ENCODE measurements at places on chromosomes 13 and 19.

DNA sequence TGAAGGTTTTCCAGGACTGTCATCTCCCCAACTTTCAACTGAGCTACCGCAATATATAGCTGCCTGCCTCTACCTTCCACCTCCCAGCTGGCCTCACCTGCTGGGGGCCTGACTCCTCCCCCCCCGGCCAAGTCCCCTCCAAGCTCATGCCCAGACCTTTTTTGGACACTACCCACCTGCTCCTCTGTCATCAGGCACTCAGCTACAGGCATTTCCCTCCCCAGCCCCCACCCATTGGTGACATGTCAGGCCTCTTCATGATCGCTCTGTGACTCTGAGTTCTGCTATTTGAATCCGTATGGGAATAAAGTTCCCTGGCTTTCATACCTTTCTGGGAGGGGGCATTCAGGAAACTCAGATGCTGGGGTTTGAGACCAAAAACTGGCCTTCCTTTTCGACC is 1.8 kb downstream of the PRKACA start:
- DNase-seq, result no peak

GRCh38 chr13:39415008-39415802 is 187.8 kb downstream of the LHFPL6 start:
- peak; percentile 52 for DNase-seq

GRCh38 chr19:12748489-12748888 is 3.1 kb upstream of the BEST2 start:
- DNase-seq, result no peak

GRCh38 chr19:47839913-47840312 is 18.2 kb downstream of the CRX start:
- no peak for DNase-seq

- DNase-seq, result no peak
These were observed 24.6 kb downstream of the ARHGAP35 start for GRCh38 chr19:46885411-46885810.

DNA sequence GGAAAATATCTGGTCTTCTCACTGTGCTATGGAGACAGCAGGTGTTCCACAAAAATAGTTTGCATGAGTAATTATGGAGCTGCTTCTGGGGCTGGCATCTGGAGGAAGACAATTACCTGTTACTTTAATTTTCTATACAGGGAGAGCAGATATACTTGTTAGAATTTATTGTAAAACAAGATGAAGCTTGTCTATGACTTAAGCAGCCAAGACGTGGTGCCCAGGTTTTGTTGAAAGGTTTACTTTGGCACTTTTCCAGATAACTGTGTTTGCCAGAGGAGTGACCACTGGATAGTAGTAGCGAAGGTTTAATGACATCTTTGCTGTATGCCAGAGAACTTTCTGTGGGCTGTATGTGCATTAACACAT is 134.5 kb upstream of the KL start:
- no peak for DNase-seq

GRCh38 chr13:46087481-46087880 is 17.4 kb downstream of the CPB2 start:
- no peak for DNase-seq

DNA sequence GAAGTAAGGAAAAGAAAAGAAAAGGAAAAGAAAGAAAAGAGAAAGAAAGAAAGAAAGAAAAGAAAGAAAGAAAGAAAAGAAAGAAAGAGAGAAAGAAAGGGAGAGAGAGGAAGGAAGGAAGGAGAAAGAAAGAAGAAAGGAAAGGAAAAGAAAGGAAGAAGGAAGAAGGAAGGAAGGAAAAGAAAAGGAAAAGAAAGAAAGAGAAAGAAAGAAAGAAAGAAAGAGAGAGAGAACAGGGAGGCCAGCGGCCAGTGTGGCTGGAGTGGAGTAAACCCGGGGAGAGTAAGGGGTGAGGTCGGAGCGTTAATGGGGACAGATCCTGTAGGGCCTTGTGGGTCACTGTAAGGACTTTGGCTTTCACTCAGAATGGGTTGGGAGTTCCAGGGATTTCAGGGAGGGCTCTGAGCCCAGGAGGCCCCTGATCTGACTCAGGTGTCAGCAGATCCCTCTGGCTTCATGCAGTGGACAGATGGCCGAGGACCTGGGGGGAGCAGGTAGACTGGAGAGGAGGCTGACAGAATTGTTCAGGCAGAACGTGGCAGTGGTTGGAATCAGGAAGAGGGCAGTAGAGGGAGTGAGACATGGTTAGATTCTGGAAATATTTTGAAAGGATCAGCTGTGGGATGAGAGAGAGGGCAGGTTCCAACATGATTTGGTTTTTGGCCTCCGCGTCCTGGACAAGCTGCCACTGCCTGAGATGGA is 19.8 kb upstream of the FXYD3 start:
- DNase-seq, result no peak

DNA sequence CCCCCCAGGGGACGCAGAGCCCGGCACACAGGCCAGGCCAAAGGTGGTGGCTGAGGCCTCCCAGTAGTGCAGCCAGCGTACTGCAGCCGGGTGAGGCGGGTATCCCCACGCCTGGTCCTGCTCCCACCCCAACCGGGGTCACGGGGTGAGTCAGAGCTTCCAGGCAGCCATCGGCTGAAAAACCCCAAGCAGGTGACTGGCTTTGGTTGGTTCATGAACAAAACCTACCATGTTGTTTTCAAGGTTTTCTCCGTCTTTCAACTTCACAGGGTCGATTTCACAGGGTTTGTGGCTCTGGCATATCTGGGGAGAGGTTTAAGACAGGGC is 42.1 kb upstream of the C13orf46 start:
- no peak for DNase-seq

GRCh38 chr13:61084988-61085387 is 330.7 kb downstream of the PCDH20 start:
- DNase-seq, result peak; percentile 61

GRCh38 chr19:50696094-50696483 is 23.5 kb downstream of the SHANK1 start:
- no peak for DNase-seq

DNA sequence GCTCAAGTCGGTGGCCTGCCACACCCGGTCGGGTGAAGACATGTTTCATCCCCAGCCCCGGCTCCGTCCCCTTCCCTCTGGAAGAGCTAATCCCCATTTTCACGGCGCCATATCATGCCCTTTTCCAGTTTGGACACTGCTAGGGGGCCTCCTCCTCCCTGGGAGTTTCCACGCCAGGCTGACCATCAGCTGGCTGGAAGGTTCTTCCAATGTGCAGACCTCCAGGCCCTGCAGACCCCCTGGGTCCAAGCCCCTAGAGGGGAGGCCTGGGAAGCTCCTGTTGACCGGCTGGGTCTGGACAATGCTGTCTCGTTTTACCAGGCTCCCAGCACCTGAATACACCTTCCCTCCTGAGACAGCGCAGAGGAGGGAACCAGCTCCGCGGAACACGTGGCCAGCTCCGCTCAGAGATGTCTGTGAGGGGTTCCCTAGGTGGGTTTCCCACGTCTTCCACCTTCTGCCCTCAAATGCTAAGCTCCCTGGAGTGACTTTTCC is 44.7 kb upstream of the RANBP3 start:
- DNase-seq, result no peak

DNA sequence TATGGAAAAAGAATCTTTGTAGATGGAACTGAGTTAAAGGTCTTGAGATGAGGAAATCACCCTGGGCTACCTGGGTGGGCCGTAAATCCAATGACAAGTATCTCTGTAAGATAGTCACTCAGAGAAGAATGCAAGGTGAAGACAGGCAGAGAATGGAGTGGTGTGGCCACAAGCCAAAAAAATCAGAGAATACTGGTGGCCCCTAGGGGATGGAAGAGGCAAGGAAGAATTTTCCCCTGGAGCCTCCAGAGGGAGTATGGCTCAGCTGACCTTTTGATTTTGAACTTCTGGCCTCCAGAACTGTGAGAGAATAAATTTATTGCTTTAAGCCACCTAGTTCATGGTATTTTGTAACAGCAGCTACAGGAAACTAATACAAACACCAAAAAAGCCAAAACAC is 32.7 kb upstream of the CSNK1A1L start:
- DNase-seq, result peak; percentile 92

- no peak for DNase-seq
These were observed 386 bp downstream of the GIPR start for GRCh38 chr19:45668342-45668871.

DNA sequence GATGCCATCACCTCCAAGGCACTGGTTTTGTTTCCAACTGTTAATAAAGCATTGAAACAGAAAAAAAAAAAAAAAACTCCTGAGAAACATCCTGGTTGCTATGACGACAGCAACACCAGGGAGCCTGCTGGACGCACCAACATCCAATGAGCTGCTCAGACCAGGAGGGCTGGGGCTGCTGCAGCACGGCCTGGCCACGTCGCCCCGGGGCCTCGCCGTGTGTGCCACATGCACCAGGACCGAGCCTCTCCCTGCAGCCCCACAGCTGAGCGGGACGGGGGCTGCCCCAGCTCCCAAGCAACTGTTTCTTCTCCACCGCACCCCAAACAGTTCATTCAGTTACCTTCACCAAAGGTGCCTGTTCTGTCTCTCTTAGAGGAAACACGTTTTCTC is 54.5 kb downstream of the RASA3 start:
- peak; percentile 70 for DNase-seq

- peak; percentile 91 for DNase-seq
These were observed 136.3 kb upstream of the SERP2 start for GRCh38 chr13:44237276-44237767.

DNA sequence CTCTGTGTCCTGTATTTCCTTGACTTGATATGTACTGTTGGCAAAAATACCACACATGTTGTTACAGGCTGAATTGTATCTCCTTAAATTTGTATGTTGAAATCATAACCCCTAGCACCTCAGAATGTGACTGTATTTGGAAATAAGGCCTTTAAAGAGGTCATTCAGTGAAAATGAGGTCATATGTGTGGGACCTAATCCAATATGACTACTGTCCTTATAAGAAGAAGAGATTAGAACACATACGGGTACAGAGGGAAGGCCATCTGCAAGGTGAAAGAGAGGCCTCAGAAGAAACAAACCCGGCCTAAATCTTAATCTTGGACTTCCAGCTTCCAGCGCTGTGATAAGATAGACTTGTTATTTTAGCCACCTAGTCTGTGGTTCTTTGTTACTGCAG is 202.5 kb downstream of the NUFIP1 start:
- DNase-seq, result no peak

DNA sequence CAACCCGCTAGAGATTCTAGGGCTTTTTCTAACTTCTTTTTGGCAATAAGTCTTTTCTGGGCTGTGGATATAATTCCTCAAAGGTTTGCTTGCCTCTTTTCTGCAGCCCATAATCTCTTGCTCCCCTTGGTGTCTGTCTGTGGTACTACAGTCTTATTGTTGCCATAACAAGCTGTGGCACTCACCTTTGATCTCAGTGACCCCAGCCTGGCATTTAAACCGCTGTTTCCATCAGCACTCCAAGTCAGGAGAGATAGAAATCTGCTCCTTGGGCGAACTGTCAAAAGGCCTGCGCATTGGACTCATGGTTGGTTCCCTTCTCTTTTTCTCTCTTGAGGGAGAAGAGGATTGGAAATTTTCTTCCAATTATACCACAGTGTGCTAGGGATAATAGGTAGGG is 14.5 kb upstream of the MPHOSPH8 start:
- DNase-seq, result no peak

GRCh38 chr13:24035411-24035810 is 125.1 kb upstream of the SPATA13 start:
- no peak for DNase-seq

DNA sequence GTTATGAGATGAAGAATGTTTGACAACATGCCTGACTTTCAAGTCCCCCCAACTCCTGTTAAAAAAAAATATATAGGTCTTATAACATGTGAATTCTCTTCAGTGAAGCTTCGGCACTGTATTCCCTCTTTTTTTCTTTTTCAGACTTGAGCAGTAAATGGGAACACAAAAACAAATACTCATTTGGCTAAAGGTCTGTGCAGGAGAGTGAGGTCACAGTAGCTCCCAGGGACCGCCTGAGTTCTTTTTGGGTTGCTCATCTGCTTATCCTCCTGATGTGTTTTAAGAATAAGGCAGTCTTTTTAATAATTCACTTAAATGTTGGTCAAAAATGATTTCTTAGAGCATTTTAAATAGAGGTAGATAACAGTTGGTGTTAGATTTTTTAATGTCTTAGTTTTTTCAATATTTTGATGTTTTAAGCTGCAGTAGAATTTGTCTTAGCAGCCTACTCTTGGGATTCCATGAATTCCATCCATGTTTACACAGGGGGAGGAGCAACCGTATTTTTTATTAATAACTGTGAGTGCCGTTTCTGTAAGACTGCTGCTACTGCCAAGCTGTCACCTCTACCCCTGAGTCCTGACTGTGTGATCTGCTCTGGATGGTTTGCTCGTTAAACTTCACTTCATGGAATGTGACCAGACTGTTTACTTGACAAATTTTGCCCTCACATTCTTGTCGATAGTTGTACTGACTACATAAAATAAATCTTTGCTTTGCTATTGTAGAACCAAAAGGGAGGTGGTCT is 14.9 kb downstream of the HNRNPM start:
- peak; percentile 76 for DNase-seq

DNA sequence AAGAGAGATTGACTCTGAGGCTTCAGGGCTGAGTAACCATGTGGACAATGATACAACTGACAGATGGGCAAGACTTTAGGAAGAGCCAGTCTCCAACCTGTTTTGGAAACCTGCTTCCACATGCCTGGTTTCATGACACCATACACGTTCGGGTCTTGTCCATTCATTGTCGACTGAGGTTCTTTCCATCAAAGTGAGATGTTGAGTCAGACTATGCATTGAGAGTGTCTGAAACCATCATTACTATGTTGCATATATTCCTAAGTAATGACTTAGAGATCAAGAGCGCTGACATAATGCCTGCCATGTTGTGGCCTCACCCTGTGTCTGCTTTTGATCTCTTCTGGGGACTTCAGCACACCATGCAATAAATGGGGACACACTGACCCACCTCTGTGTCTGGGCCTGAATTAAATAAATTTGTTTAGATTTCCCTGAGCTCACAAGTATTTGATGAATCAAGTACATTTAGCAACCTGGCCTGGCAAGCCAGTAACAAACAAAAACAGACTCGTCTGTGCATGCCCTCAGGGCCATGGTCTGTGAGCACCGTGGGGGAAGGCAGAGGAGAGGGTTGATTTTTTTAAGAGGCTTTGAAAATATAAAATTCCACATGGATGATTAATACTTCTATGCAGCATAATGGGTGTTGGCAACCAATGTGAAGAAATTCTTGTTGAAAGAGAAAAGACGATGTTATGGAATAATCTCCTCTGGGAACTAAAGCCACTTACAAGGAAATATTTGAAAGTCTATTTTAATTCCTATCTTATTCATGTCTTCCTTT is 49.9 kb upstream of the UBAC2 start:
- peak; percentile 90 for DNase-seq

- no peak for DNase-seq
These were observed 932.3 kb downstream of the EFNB2 start for GRCh38 chr13:105602956-105603670.

DNA sequence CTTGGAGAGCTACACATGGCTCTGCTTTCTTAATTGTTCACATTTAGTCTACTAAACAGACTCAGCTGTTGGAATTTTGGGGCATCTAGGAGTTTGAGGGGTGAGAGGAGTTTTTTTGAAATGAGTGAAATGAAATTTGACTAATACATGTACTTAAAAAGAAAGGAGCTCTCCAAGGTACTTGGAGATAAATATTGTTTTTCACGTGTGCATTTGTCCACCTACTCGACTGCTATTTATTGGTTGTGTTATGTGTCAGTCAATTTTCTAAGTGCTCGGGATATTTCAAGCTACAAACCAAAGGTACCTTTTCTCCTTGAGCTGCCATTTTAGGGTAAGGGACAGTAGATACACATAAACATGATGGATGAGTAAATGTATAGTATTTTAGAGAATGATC is 697.0 kb downstream of the LIG4 start:
- no peak for DNase-seq

Data from fibroblast of skin of scalp (primary cell).